Brain pericyte (primary cell): ENCODE measurements at places on chromosomes 2 and 18.

- DNase-seq: no peak
These were observed 10.5 kb upstream of the TMSB10 start for GRCh38 chr2:84894758-84895520.

DNA sequence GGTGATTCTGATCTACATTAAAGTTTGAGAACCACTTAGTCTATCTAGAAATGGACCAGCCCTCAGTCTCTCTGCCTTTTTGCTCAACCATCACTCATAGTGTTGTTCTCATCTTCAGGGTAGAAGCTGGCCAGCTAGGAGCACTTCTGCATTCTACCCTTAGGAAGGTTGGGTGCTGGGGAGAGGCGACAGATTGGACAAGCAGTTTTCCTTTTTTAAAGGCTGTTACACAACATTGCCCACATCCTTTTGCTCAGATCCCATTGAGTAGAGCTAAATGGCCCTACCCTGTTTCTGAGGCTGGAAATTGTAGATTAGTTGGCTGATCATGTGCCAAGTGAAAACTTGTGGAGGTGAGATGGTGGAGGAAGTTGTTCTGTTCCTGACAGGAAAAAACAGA lies 35.6 kb downstream of the OSBPL6 start:
- DNase-seq: no peak

DNA sequence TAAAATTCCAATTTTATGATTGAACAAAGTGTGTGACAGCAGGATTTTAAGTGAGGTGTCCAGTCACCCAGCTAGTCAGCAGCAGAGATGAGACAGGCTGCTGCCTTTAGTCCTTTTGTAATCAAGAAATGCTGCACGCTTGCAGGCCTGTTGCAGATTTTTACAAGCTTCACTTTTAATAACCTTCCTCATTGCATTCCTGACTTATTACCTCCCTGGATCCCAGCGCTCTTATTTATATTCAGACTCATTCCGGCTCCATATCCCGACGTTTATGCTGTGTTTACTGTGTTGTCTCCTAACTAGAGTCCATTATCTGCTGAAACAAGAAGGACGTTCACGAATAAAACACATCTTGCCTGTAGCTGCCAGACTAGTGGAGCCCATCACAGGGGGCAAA lies 442.5 kb upstream of the KLHL29 start:
- DNase-seq: no peak

GRCh38 chr2:111898703-111899514 lies 502 bp downstream of the MERTK start:
- no peak for DNase-seq

DNA sequence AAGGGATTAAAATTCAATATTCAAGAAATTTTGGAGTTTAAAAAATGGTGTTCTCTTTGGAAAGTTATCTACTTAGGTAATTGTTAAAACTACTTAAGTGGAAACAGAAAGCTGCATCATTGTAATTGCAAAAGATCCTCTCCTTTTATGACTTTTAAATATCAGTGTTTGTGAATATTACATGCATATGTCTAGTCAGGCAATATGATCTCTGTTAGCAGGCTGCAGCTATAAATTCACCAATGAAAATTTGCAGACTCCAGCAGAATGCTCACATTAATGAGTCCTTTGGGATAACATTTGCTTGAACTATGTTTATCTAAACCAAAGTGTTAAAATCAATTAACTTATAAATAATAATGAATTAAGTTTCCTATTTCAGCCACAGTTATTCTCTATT lies 59.2 kb upstream of the CSRNP3 start:
- DNase-seq: no peak

- peak; percentile 45 for DNase-seq
These were observed 104.8 kb downstream of the NOL10 start for GRCh38 chr2:10584843-10585475.

DNA sequence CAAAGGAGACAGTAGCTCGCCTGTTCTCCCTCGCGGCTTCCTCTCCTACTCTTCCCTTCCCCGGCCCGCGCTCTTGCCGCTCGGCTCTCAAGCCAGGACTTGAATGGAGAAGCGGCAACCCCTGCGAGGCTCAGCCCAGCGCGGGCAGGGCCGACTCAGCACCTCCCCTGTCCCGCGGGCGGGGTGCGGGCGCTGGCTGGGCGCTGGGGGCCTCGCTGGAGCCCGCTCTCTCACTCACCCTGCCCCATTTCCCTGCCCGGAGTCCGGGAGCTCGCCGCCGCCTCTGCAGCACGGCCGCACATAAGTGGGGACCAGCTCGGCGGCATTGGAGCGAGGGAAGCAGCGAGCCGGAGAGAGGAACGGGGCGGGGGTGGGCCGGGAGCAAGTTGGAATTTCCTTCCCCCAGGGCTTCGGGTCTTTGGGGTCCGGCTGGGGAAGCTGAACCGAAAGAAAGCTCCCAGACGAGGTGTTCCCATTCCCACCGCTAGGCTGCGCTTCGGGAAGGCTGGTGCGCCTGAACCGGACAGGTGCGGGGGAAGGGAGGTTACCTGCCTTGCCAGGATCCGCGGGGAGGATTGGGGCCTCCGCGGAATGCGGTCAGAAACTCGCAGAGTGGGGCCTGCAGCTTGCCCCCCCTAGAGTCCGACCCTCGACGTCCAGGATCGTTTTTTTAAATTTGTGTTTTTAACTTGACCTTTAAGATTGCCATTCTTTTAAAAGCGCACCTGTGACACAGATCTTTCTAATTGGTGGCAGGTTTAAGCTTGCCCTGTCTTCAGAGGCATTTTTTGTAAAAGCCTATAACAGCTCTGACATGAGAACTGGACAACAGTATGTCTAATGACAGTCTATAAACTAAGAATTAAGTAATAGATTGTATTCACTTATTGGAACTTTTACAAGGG lies at the start of gene COBLL1:
COBLL1 (minus strand) TSS at position 105 of the 905 bp plus-strand sequence. CDS start 627 bp downstream, outside the sequence.
- no peak for DNase-seq

DNA sequence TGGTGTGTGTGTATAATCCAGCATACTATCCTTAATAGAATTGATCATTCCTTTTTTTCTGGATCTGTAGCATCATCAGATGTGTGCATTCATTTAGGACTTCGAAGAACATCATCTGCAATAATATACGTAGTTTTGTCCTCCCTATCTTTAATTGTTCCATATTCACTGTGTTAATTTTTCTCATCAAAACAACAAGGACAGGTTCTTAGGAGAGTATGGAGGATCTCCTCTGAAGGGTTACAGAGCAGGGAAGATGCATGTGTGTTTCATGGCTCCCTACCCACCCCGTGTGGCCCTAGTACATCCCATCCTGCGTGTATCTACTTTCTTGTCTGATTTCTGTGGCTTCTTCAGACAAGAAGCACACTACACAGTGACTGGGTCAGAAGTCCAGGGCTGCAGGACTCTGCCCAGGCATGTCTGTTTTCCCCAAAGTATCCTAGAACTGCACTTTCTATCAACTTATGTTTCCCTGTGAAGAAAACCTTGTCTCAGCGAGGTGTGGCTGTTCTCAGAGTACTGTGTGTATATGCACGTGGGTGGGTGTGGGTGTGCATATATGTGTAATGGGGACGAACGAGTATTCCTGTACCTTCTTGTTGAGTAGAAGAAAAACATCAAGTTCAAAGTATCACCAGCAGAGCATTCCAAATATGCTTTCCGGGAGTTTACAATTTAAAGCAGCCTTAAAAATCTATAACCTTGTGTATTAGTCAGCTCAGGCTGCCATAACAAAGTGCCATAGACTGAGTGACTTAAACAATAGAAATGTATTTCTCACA lies 220.4 kb upstream of the FOSL2 start:
- no peak for DNase-seq

DNA sequence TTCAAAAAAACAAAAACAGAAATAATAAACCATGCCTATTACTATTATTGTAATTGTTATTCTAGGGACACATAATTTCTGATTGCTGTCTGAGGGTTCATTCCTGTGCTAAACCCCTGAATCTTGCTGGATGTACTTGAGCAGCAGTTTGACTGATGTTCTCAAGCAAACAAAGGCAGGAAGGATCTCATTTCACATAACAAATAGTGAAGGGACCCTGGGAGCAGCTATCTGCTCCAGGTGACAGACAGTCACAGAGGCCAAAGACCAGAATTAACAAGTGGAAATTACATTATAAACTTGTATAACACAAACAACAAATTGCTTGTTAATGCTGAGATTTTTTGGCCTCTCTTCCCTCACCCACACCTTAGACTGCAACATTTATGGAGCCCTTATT lies 284.2 kb downstream of the THSD7B start:
- no peak for DNase-seq

DNA sequence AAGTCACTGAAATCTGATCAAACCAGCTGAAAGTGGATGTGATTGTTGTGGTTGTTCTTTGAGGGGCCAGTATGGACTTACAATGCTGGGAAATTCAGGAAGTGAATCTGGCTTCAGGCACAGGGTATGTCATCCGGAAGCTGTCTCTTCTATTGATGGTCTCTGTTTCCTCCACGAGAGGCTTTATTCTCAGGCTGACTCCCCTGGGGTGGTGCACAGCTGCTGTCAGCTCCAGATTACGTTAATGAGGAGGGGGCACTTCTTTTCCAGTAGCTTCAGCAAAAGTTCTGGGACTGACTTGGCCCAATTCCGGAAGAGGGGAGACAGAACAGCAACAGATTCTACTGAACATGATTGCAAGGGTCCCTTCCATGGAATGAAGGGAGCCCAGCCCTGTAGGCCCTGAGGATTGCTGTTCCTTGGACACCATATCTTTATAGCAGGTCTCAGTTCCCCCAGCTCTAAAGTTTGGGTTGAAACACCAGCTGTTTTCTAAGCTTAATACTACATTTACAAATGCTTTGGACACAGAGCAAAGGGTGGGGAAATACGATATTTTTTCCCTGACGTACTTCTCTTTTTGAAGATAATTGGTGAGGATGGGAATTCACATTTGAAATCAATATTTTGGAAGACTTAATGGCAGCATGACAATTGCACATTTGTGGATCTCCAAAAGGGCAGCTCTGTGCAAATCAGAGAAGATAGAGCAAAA lies 400.9 kb downstream of the TSN start:
- DNase-seq: no peak

- DNase-seq: no peak
These were observed 199.1 kb upstream of the CELF4 start for GRCh38 chr18:37764541-37765288.

DNA sequence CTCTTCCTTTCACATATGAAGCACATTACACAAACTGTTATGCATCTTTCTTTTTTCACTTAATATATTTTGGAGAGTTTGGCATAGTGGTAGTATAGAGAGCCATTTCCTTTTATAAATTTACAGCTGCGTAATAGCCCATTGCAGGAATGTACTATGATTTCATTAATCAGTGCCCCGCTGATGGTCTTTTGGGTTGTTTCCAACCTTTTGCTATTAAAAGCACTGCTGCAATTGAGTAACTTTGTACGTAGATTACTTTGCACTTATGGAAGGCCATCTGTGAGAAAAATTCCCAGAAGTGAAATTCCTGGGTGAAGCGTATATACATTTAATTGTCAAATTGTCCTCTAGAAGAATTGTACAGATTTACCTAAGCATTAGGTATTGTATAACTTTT lies 565.3 kb upstream of the ZNF804A start:
- DNase-seq: no peak

GRCh38 chr18:14975431-14975830 lies 227.5 kb downstream of the ANKRD30B start:
- DNase-seq: no peak

- no peak for DNase-seq
These were observed 3.5 kb upstream of the NAGK start for GRCh38 chr2:71064754-71065621.

- no peak for DNase-seq
These were observed 3.0 kb upstream of the FZD7 start for GRCh38 chr2:202030691-202031090.

DNA sequence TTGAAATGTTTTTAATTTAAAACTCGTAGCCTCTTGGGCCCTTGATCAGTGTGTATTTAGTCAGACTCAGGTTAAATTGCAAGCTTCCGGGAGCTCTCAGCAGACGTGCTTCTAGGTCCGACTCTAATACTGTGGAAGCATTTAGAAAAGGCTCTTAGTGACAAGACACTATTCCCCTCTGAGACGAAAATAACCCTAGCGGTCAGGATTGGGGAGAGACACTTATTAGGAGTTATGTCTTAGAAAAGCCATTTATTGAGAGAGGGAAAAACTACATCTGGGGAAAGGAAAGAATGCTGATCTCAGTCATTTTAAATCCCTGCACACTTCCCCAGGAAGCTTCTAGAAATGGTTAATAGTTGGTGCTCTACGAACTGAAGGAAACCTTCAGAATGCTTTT lies 110.5 kb upstream of the NCK2 start:
- DNase-seq: no peak

GRCh38 chr2:205089958-205090357 lies 544.7 kb downstream of the PARD3B start:
- DNase-seq: no peak

GRCh38 chr18:54679318-54680149 lies 88.5 kb downstream of the DYNAP start:
- peak; percentile 73 for DNase-seq

GRCh38 chr2:95356821-95357700 lies 45.4 kb upstream of the FAHD2A start:
- DNase-seq: no peak

DNA sequence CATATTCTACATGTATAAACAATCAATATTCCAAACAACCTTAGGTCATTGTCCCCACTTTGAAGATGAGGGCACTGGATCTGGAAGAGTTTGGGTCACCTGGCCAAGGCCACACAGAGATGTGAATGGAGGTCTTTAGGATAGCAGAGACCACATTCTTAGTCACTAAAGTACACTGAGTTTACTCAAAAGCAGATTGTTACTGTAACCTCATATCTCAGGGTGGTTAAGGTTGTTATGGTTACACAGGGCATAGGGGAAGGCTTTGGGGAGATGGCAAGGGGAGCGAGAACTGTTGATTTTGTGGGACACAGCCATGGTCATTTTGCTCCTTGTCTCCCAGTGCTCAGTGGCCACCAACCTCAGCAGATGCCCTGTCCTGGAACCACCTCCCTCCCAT lies 109.4 kb downstream of the GATA6 start:
- DNase-seq: no peak

DNA sequence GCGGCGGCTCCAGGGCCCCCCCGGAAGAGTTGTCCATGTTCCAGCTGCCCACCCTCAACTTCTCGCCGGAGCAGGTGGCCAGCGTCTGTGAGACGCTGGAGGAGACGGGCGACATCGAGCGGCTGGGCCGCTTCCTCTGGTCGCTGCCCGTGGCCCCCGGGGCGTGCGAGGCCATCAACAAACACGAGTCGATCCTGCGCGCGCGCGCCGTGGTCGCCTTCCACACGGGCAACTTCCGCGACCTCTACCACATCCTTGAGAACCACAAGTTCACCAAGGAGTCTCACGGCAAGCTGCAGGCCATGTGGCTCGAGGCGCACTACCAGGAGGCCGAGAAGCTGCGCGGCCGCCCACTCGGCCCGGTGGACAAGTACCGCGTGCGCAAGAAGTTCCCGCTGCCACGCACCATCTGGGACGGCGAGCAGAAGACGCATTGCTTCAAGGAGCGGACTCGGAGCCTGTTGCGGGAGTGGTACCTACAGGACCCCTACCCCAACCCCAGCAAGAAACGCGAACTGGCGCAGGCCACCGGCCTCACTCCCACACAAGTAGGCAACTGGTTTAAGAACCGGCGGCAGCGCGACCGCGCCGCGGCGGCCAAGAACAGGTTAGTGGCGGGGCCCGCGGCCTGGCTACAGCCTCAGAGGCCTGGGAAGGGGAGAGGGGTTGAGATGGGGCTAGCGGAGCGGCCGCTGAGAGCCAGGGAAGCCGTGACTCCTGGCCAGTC lies 965 bp downstream of the SIX3 start:
- DNase-seq: no peak
